Activated naive CD4-positive, alpha-beta T cell treated with anti-CD3 and anti-CD28 coated beads, Interleukin-2, amount 10 ng/mL, durations not matched to agents 5 hours and 36 hours (primary cell): ENCODE measurements at places on chromosomes 16 and 17. TPM values are rescaled to one million over a fixed set of nuclear protein-coding genes. Genes with fewer than 3 reads are reported as not detected.

DNAH9 gene
- total RNA-seq: not detected

MT3 gene
- total RNA-seq: 4.3 TPM

SLC16A6 gene
- 3.7 TPM for total RNA-seq

ANKRD40 gene
- 27.8 TPM for total RNA-seq

C16orf82 gene
- not detected for total RNA-seq

CFAP97D1 gene
- total RNA-seq: not detected

KRTAP17-1 gene
- not detected for total RNA-seq

SPATA20 gene
- 15.8 TPM for total RNA-seq

HCFC1R1 gene
- 39.1 TPM for total RNA-seq

LRRC36 gene
- not detected for total RNA-seq

CORO1A gene
- total RNA-seq: 1,549 TPM

WFIKKN1 gene
- total RNA-seq: 0.33 TPM

TBC1D26 gene
- total RNA-seq: not detected

TMED6 gene
- 2.9 TPM for total RNA-seq

WFDC1 gene
- total RNA-seq: 0.40 TPM

C17orf50 gene
- total RNA-seq: not detected

SCARF1 gene
- 4.8 TPM for total RNA-seq

TPSG1 gene
- not detected for total RNA-seq

PLCG2 gene
- 3.6 TPM for total RNA-seq

DHRS7C gene
- not detected for total RNA-seq

NAGS gene
- 1.5 TPM for total RNA-seq

TEX14 gene
- total RNA-seq: 0.35 TPM

ABCC3 gene
- total RNA-seq: not detected

ATP2A1 gene
- total RNA-seq: 1.2 TPM

CLEC19A gene
- not detected for total RNA-seq

SLC47A1 gene
- not detected for total RNA-seq

RECQL5 gene
- 37.6 TPM for total RNA-seq

CDYL2 gene
- total RNA-seq: 36.1 TPM

MYO15A gene
- 0.38 TPM for total RNA-seq

CBX2 gene
- total RNA-seq: 5.5 TPM

SCNN1G gene
- total RNA-seq: not detected

OTOP2 gene
- total RNA-seq: not detected

EPX gene
- total RNA-seq: not detected
